Activated T-helper 1 cell treated with anti-CD3 and anti-CD28 coated beads, Interleukin-2, amount 50 U/mL, for 16 hours (primary cell): ENCODE measurements at places on chromosomes 2 and 18.
A peak's percentile ranks its signal among the peaks of the same experiment; 100 is the strongest.

DNA sequence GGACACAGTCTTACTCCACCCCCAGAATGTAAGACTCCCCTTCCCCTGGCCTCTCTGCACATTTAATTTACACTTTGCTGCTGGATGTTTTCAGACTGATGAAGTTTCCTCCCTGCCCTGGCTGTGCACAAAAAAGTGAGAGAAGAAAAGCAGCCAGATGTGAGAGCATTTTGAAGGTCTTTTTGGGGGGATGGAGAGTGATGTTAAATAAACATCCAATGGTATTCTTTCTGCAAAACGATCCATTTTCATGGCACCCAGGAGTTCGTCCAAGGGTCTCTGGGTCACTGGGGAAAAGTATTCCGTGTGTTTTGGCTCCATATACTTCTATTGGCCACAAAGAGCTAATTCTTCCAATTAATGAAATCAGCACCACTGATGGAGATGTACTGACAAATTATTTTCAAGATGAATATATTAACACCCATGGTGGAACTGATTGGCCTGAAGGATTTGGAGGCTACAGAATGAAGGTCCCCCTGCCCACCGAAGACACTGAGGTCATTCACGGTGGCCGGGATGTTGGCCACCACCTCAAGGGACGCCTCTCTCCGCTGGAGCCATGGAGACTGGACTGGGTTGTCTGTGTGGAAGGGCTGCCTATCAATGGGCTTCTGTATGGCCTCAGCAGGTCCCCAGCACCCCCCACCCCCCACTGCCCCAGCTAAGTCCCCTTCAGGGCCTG is 107.6 kb upstream of the PKDCC start:
- DNase-seq, result no peak

- peak; percentile 48 for DNase-seq
Observed at GRCh38 chr2:30239308-30239985, 8.1 kb downstream of the LBH start.

- no peak for DNase-seq
Observed at GRCh38 chr2:180695586-180696401, 284.6 kb upstream of the UBE2E3 start.

GRCh38 chr2:155965415-155966063 is 367.0 kb downstream of the NR4A2 start:
- no peak for DNase-seq

- no peak for DNase-seq
Observed at GRCh38 chr2:24245986-24246776, 71.3 kb downstream of the FAM228A start.

- DNase-seq, result no peak
Observed at GRCh38 chr2:30733876-30734520, 73.2 kb downstream of the CAPN13 start.

- no peak for DNase-seq
Observed at GRCh38 chr2:22800412-22800811, 584.6 kb upstream of the KLHL29 start.

GRCh38 chr2:88226754-88227153 is 56.6 kb downstream of the THNSL2 start:
- no peak for DNase-seq

- DNase-seq, result no peak
Observed at GRCh38 chr2:23425338-23425871, 40.4 kb downstream of the KLHL29 start.

GRCh38 chr2:6971502-6971901 is 54.3 kb downstream of the RNF144A start:
- DNase-seq, result no peak

GRCh38 chr18:22964116-22964515 is 31.0 kb downstream of the RBBP8 start:
- no peak for DNase-seq
